Spleen (tissue), 13 donors: ENCODE measurements at places on chromosomes 5 and 9. TPM values are rescaled to one million over a fixed set of nuclear protein-coding genes. Genes with fewer than 3 reads are reported as not detected.
A peak's percentile ranks its signal among the peaks of the same experiment; 100 is the strongest.

GRCh38 chr9:137021979-137022661 is 5.9 kb downstream of the ABCA2 start:
- peaks cover 8% of the 10 kb centered on the region for H3K4me1 ChIP-seq
- no peaks in the 10 kb centered on the region for H3K36me3 ChIP-seq
- H3K27ac ChIP-seq = no peak overlapping the region
- peak; percentile 89 for DNase-seq
- no peaks in the 10 kb centered on the region for H3K27me3 ChIP-seq

DNA sequence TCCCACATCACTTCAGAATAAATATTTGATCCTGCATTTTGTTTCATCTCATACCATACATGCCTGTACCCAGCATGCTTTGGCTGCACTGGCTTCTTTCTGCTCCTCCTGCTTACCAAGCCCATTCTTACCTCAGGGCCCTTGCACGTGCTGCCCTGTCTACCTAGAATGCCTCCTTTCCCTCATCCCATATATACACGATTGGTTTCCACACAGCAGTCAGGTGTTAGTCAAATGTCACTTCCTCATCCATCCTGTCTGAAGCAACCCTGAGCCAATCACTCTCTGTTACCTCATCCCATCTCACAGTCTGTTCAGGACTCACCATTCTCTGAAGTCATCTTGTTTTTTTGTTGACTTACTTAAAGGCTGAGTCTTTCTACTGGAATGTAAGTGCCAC is 30.3 kb downstream of the CAST start:
- H3K4me1 ChIP-seq = no peaks in the 10 kb centered on the region
- no peak overlapping the region for H3K4me3 ChIP-seq
- no peak overlapping the region for H3K27ac ChIP-seq
- H3K27me3 ChIP-seq = no peaks in the 10 kb centered on the region
- DNase-seq = no peak

DNA sequence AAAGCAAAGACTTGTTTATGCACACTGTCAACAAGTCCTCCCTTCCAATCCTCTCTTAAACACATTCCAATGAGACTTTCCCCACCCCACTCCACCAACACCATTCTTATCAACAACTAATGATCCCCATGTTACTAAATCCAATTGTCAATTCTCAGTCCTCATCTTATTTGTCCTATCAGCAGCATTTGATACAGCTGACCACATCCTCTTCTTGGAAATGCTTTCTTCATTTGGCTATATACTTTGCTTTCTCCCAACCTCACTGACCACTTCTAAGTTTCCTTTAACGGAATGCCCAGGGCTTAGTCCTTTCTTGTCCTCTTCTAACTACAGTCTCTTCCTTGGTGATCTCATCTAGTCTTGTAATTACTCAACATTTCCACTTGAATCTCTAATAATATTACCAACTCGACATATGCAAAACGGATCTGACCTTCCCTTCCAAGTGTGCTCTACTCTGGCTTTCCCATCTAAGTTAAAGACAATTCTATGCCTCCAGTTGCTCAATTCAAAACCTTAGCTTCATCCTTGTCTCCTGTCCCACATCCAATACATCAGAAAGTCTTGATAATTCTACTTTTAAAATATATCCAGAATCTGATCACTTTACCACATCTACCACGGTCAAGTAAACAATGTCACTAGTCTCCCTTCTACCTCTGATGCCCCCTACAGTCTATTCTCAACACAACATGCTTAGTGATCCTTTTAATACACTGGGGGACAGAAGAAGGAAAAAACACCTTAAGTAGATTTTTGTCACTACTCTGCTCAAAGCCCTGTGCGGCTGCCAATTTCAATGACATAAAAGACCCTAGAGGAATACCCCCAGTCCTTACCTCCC is 25.5 kb downstream of the AGTPBP1 start:
- peak overlapping the region; percentile 3 for H3K4me3 ChIP-seq
- no peaks in the 10 kb centered on the region for H3K36me3 ChIP-seq
- no peak for DNase-seq
- peaks cover 52% of the 10 kb centered on the region for H3K4me1 ChIP-seq
- H3K27ac ChIP-seq = peak overlapping the region; percentile 82

DNA sequence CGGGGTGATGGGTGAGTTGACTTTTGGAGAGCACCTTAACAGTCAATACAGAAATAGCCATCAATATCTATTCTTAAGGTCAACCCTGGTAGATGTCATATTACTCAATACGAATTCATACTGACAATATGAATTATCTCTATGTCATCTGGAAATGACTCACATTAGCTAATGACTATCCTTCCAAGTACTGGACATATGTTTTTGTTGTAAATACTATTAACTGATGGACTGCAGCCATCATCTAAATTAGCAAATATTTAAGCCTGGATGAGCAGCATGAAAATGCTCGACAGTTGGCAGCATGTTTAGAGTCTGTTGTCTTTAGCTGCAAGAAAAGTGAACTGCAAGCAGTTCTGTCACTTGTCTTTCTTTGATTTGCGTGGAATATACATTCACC is 19.6 kb upstream of the ISOC1 start:
- H3K4me3 ChIP-seq = no peak overlapping the region
- no peak for DNase-seq
- no peaks in the 10 kb centered on the region for H3K36me3 ChIP-seq
- peaks cover 7% of the 10 kb centered on the region for H3K27me3 ChIP-seq
- no peak overlapping the region for H3K27ac ChIP-seq
- no peaks in the 10 kb centered on the region for H3K4me1 ChIP-seq

DNA sequence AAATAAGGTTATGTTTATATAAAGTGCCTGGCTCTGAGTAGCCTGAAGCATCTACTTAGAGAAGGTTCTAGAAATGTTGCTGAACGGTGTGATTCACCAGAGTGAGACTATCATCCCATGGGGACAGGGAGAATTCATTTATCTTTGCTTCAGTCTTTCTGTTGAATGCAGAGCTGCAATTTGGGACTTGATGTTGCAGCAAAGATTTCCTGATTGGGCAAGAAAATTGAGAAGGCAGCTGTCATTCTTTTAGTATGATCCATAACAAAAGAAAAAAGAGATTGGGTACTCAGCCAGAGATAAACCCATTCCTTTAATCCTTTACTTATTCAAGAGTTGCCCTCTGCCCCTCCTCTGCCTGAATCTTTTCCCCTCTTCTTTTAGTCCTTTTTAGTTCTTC is 456.3 kb upstream of the WWC1 start:
- H3K36me3 ChIP-seq = no peaks in the 10 kb centered on the region
- H3K27ac ChIP-seq = no peak overlapping the region
- H3K4me3 ChIP-seq = no peak overlapping the region
- no peaks in the 10 kb centered on the region for H3K4me1 ChIP-seq
- no peak for DNase-seq

DNA sequence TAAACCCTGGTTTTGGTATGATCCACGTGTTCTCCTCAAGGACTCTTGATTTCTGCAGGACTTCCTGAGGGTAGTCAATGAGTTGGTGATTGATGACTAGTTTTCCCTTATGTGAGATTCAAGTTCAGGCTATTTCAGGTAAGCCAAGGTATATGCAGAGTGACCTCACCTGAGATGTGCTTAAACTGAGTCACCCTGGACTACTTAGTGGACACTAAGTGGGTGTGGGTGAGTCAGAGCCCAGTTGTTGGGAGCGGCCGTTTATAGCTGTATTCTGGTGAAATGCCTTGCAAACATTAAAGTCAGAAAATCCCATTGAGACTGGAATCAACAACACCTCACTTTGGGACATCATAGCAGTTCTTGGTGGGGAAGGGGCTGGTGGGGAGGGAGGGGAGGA is 62.9 kb downstream of the SLC28A3 start:
- no peaks in the 10 kb centered on the region for H3K4me1 ChIP-seq
- H3K4me3 ChIP-seq = no peak overlapping the region

DNA sequence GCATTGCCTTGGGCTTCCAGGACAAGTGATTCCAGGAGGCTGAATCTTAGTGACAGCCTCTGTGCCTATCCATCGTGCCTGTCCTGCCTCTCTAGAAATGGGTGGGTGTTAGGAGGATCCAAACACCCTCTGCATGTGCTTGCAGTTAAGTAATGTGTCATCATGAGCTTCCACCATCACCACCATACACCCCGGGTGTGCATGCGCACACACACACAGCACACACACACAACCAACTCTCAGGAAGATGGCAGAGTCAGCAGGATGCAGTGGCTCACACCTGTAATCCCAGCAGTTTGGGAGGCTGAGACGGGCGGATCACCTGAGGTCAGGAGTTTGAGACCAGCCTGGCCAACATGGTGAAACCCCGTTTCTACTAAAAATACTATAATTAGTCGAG is 22.8 kb upstream of the CERCAM start:
- H3K4me1 ChIP-seq = peaks cover 4% of the 10 kb centered on the region
- H3K27me3 ChIP-seq = no peaks in the 10 kb centered on the region
- no peak for DNase-seq
- peaks cover 12% of the 10 kb centered on the region for H3K36me3 ChIP-seq
- H3K27ac ChIP-seq = peak overlapping the region; percentile 79
- H3K4me3 ChIP-seq = no peak overlapping the region

- no peaks in the 10 kb centered on the region for H3K27me3 ChIP-seq
- H3K4me3 ChIP-seq = no peak overlapping the region
- peaks cover 6% of the 10 kb centered on the region for H3K4me1 ChIP-seq
- H3K36me3 ChIP-seq = peaks cover 98% of the 10 kb centered on the region
- no peak for DNase-seq
Measured at GRCh38 chr9:120532475-120532874, 47.5 kb downstream of the CDK5RAP2 start.

DNA sequence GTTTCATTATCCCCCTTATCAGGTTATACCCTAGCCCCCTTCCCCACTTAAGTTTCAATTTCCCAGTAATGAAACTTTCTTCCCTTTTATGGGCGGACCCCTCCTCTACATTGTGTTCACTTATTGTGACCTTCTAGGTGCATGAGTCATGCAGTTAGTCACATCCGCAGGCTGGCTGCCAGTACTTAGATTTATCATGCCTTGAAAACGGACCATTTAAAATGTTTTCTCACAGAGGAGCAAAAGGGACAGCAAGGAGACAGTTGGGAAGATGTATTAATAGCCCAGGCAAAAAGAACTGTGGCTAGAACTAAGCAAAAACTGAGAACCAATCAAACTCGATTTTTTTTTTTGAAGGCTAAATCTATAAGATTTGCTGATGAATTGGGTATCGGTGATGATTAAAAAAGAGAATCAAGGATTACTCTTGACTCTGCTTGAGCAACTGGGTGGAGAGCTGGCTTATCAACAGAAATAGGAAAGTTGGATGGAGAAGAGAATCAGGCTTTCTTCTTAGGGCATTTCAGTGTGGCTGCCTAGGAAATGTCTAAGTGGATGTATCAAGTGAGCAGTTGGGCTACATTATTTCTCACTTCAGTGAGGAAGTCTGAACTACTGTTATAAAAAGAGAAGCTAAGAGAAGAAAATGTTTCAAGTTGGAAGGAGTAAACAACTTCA is 615.0 kb downstream of the HINT1 start:
- H3K4me3 ChIP-seq = no peak overlapping the region
- H3K4me1 ChIP-seq = no peaks in the 10 kb centered on the region
- DNase-seq = no peak
- H3K27ac ChIP-seq = no peak overlapping the region

GARNL3 gene
- polyA plus RNA-seq = 6.3 TPM

DNA sequence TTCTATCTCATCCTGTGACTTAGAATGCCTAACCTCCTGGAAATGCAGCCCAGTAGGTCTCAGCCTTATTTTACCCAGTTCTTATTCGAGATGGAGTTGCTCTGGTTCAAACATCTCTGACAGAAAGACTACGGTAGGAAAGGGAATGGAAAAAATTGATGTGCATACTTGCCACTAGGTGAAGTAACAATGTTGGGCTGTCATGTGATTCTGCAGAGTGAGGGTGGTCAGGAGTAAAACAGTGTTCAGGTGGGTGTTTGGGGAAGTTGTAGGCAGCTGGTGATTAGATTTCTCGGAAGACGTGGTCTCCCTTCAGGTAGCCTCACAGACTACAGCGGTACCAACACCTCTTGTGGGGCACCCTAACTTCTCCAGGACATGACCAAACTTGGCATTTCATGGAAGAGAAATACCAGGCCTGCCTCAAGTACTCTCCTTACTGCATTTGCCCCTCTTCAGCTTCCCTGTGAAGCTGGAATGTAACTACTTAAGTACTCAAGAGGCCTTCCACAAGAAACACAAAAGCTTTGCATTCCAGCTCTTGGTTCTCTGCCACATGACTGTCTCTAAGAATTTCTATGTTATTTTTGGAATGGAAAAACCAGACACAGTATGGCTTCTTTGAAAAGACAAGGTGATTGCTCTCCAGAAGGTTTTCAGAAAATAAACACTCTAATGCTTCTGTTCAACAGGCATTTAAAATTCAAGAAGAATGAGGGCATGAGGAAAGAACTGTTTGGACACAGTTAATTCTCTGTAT is 17.4 kb upstream of the ENTREP1 start:
- no peak for DNase-seq
- H3K36me3 ChIP-seq = no peaks in the 10 kb centered on the region
- no peak overlapping the region for H3K27ac ChIP-seq
- H3K27me3 ChIP-seq = no peaks in the 10 kb centered on the region
- H3K4me3 ChIP-seq = no peak overlapping the region
- H3K4me1 ChIP-seq = no peaks in the 10 kb centered on the region

DNA sequence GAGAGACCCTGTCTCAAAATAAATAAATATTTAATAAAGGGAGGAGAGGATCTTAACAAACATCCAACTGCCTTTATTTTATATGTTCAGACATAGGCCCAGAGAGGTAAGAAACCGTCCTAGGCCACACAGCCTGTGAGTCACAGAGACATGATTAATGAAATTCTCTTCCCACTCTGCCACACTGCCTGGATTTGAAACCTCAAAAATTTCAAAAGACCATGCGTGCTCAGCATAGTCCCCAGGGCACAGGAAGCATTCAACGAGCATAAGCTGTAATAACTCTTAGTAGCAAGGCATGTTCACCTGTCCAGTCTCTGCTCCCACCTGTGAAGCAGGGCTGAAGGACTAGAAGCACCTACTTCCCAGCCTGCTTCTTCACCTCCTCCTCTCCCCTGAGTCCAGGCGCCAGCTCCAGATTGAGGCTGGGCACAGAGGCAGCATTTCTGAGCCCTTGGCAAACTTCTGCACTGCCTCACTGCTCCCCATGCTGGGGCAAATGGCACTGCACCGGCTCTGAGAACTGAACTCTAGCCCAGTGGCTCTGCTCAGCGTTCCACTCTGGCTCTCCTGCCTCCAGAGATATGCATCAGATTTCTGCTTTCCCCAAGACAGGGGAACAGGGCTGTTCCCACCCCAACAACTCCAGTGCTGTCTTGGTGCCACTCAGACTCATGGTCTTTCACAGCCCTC is 1.1 kb downstream of the FAT2 start:
- no peaks in the 10 kb centered on the region for H3K36me3 ChIP-seq
- no peak overlapping the region for H3K4me3 ChIP-seq
- no peaks in the 10 kb centered on the region for H3K4me1 ChIP-seq
- DNase-seq = no peak
- no peak overlapping the region for H3K27ac ChIP-seq

DNA sequence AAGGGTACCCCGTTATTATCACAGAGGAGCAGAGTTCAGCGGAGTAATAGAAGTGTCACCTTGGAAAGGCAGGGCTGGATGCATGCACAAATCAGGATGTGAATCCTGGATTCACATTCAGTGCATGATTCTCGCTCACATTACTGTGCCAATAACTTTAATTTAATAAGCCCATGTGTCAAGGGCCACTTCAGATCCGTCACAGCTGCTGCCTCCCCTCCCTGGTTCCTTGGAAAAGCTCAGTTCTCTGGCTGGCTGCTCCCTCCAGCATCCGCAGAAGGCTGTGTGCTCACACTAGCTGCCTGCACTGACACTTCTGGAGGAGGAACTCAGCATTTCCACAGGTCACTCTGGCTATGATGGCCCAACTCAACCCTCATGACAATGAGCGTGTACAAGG is 256.8 kb upstream of the ADAMTS16 start:
- H3K27me3 ChIP-seq = no peaks in the 10 kb centered on the region
- no peak overlapping the region for H3K4me3 ChIP-seq
- H3K36me3 ChIP-seq = no peaks in the 10 kb centered on the region
- no peak for DNase-seq
